ENCODE measurements at places on chromosomes 11 and 22. TPM values are rescaled to one million over a fixed set of nuclear protein-coding genes. Genes with fewer than 3 reads are reported as not detected.

DNA sequence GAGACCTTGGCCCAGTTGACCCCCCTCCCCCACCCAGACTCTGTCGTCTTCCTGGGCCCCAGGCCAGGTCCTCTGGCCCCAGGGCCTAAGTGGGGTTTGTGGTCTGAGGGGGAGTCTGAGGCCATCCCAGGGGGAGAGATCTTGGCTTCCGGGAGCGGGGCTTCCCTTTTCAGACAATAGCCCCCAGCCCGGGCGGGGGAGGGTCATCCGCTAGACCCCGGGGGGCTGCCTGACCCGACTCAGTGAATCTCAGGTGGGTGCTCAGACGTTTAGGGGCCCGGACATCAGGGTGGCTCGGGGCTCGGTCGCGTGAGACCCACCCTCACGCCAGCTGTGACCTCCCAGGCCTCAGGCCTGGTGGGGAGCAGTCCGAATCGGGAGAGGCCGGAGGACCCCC is 609 bp downstream of the MAPK11 start:
- no peak for DNase-seq

DNA sequence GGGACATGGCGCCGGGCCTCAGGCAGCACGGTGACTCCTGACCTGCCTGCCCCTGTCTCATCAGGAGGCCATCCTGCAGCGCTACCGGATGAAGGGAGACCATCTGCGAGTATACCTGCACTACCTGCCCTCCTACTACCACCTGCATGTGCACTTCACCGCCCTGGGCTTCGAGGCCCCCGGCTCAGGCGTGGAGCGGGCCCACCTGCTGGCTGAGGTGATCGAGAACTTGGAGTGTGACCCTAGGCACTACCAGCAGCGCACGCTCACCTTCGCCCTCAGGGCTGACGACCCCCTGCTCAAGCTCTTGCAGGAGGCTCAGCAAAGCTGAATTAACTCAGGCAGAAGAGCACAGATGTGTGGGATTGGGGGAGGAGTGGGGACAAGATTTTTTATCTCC is 10.2 kb upstream of the ST3GAL4 start:
- no peak for DNase-seq

GRCh38 chr11:971731-972365 is 46.2 kb downstream of the AP2A2 start:
- DNase-seq = no peak

DNA sequence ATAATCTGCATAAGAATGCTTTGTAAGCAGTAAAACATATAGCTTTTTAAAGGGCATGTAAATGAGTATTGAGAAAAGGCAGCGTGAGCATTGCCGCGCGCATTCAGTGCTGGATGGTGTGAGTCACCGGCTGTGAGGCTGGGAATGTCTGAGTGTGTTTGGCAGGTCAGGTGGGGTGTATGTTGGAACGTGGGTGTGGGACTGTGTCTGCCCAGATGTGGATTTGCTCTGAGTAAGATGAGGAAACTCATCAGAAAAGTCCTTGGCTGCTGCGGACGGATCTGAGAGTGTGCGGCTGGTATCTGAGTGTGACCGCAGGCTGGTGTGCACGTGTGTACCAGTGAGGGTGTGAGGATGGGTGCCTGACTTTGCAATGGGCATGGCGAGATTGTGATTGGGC is 66.2 kb upstream of the NECTIN1 start:
- DNase-seq = no peak

GRAP2 gene
- 25.5 TPM for total RNA-seq
